ENCODE measurements at places on chromosomes 4 and X. TPM values are rescaled to one million over a fixed set of nuclear protein-coding genes. Genes with fewer than 3 reads are reported as not detected.

HGFAC gene
- 0.80 TPM for total RNA-seq

FAT4 gene
- total RNA-seq, result 6.7 TPM

SH3RF1 gene
- 8.8 TPM for total RNA-seq

GRCh38 chrX:97389761-97390192 lies 506.1 kb downstream of the RPA4 start:
- no peaks in the 10 kb centered on the region for H3K27me3 ChIP-seq
- no peaks in the 10 kb centered on the region for H3K4me1 ChIP-seq

GRCh38 chr4:80045786-80046185 lies 27.2 kb downstream of the ANTXR2 start:
- H3K4me1 ChIP-seq, result peaks cover 66% of the 10 kb centered on the region
- H3K4me3 ChIP-seq, result no peak overlapping the region
- peaks cover 4% of the 10 kb centered on the region for H3K36me3 ChIP-seq
- no peaks in the 10 kb centered on the region for H3K27me3 ChIP-seq
- H3K27ac ChIP-seq, result peak overlapping the region; percentile 39

DNA sequence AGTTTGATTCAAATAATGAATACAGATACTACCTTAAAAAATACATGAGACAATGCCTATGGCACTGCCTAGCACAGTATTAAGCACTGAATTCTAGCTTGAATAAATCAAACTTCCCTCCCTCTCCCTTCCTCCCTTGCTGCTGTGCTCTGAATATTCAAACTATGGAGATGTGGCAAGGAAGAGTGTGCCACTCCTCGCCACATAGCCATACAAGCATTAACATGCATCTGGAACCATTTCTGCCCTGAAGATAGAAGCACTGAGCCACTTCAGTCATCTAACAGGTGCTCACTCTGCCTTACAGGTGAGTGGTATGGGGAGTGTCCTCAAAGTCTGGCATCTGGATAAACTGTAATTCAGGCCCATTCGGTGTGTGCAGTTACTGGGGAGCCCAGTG lies 276.9 kb downstream of the ARHGAP24 start:
- no peak overlapping the region for H3K4me3 ChIP-seq
- no peaks in the 10 kb centered on the region for H3K27me3 ChIP-seq
- no peak overlapping the region for H3K27ac ChIP-seq
- DNase-seq, result no peak
- H3K4me1 ChIP-seq, result peaks cover 23% of the 10 kb centered on the region
- H3K36me3 ChIP-seq, result no peaks in the 10 kb centered on the region

GRCh38 chr4:30863021-30863420 lies 142.9 kb downstream of the PCDH7 start:
- H3K36me3 ChIP-seq, result no peaks in the 10 kb centered on the region
- no peak overlapping the region for H3K4me3 ChIP-seq
- no peaks in the 10 kb centered on the region for H3K27me3 ChIP-seq
- H3K27ac ChIP-seq, result no peak overlapping the region
- peaks cover 39% of the 10 kb centered on the region for H3K4me1 ChIP-seq

MAGEC3 gene
- not detected for total RNA-seq

MSX1 gene
- 3.4 TPM for total RNA-seq

All from left ventricle myocardium inferior (tissue), 1 donor.